ENCODE measurements at places on chromosomes 4 and X. TPM values are rescaled to one million over a fixed set of nuclear protein-coding genes. Genes with fewer than 3 reads are reported as not detected.

The TEX13D gene
- total RNA-seq, result not detected

GRCh38 chr4:55834086-55834795, 14.7 kb downstream of the EXOC1L start:
- DNase-seq, result no peak

DNA sequence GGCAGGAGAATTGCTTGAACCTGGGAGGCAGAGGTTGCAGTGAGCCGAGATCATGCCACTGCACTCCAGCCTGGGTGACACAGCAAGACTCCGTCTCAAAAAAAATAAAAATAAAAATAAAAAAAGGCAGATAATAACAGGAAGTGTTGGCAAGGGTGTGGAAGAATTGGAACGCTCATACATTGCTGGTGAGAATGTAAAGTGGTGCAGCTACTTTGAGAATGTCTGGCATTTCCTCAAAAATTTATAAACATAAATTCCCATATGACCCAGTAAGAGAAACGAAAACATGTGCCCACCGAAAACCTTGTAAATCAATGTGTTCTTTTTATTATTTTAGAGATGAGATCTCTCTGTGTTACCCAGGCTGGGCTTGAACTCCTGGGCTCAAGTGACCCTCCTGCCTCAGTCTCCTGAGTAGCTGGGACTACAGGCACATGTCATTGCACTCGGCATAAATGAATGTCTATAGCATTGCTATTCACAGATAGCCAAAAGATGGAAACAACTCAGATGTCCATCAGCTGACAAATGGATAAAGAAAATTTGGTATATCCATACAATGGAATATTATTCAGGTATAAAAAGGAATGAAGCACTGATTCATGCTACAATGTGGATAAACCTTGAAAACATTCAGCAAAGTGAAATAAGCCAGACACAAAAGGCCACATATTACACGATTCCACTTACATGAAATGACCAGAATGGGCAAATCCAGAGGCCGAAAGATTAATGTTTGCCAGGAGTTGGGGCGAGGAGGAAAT, 63.7 kb upstream of the PLAC1 start:
- DNase-seq, result no peak

GRCh38 chr4:128311659-128312403, 24.2 kb upstream of the PGRMC2 start:
- DNase-seq, result no peak

DNA sequence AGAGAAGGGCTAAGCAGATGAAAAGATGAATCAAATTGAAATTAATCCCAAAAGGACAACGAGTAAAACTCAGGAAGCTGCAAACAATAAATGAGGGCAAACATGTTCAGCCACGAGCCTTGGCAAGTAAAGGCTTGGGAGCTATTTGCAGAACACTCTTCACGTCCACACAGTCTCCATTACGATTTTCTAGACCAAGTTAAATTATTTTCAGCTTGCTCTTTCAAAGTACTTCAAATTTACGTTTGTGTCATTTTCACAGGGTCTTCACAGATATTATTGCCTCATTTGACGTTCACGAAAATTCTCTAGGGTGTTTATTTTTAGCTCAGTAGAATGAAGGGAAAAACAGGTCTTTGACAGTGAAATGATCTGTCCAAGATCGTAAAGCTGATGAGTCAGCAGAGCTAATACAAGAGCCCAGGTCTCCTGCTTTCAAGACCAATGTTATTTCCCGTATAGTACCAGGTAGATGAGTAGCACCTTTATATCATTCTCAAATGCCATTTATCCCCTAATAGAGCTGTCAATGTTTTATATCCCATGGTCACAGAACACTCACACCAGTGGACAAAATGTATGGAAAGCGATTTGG, 20.9 kb downstream of the KLB start:
- DNase-seq, result no peak

GRCh38 chr4:123503698-123504363, 107.2 kb downstream of the SPRY1 start:
- DNase-seq, result no peak

All from right cardiac atrium (tissue), 5 donors.